ENCODE measurements at places on chromosomes 11 and 22.

DNA sequence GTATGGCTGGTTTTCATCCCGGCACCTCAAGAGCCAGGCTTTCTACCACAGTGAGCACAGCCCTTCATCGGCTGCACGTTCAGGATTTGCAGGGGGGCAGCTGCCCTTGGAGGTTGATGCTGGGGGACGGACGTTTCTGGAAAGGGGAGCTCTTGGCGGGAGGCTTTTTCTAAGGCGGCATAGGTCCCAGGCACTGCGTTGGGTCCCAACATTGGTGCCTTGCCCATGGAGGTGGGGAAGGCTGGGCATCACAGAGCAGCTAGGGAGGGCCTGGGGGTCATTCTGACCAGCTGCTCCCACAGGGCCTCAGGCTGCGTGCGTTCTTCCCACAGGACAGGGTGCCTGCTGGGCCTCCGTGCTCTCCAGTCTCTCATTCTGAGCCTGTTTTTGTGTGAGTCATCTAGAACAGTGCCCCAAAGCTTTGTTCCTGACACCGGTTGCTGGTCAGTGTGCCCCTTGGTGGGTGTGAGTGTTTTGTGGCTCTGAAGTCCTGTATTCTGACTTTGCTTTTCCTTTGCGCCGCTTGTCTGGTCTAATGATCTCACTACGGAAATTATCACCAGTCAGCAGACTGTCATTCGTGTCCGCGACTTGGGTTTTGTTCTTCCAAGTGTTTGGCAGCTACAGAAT is 275.9 kb downstream of the TBC1D22A start:
- no peak for DNase-seq

GRCh38 chr22:44403602-44404329 is 91.0 kb upstream of the SHISAL1 start:
- DNase-seq, result no peak

- no peak for DNase-seq
These were observed 60.9 kb downstream of the KDM2A start for GRCh38 chr11:67179892-67180490.

GRCh38 chr11:93123351-93123898 is 74.4 kb downstream of the SLC36A4 start:
- no peak for DNase-seq

GRCh38 chr11:116646191-116646590 is 126.6 kb downstream of the BUD13 start:
- no peak for DNase-seq

- no peak for DNase-seq
These were observed 10.5 kb upstream of the USP28 start for GRCh38 chr11:113885897-113886296.

DNA sequence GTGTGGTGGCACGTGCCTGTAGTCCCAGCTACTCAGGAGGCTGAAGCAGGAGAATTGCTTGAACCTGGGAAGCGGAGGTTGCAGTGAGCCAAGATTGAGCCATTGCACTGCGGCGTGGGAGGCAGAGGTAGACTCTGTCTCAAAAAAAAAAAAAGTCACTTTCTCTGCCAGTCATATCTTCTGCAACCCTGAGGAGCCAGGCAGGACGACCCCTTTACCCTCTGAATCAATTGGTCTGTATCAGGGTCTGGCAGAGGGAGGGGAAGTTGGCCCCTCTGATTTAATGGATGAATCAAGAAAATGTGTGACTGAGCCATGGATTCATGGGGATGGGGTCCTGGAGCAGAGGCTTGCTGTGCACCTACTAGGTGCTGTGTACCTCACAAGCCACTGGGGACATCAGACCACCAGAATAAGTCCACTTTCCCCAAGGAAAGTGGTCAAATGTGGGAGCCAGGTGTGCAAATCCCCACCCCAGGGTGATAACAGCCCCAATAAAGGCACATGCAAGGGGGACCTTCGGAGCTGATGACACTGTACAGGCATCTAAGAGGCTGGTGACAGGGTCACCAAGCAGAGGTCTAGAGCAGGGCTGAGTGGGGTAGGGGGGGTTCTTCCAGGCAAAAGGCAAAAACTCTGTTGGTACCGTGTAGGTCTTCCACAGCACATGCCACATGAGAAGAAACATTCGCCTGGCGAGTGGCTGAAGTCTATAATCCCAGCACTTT is 29.0 kb downstream of the TXN2 start:
- no peak for DNase-seq

DNA sequence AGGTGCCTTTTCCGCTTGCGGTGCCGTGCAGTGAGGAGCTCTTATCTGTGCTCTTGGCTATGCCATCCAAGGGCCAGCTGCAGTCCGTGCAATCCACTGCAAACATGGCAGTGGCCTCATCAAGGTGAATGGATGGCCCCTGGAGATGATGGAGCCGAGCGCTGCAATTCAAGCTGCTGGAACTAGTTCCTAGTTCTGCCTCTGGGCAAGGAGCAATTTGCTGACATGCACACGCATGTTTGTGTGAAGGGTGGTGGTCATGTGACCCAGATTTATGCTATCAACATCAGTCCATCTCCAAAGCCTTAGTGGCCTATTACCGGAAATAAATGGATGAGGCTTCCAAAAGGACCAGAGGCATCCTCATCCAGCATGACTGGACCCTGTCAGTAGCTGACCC is 3.1 kb upstream of the EHD1 start:
- no peak for DNase-seq

DNA sequence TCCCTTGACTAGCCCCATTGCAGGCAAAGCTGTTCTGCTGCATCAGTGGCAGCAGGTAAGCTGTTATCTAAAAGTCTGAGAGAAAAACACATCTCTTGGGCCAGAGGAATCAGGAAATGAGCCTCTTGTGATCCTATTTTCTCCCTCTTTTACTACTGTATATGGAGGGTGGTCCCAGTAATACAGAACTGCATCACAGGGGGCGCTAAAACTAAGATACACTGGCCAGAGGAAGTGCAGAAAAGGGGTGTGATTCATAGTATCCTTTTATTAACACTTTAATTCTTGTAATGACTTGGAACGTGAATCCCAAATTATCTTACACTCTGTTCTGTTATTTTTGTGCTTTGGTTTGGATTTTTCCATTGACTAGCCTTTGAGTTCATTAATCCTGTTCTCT is 8.8 kb upstream of the MED17 start:
- DNase-seq, result no peak

DNA sequence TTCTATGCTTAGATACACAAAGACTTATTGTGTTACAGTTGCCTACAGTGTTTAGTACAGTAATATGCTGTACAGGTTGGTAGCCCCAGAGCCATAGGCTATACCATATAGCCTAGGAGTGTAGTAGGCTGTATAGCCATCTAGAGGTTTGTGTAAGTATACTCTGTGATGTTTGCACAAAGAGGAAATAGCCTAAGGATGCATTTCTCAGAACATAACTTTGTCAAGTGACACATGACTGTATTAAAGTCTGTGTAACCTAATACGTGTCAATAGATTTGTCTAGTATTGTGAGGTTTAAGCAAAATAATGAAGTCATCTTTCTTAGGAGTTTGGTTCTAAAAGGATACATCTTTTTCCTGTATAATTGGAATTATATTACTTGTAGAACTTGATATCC is 5.5 kb downstream of the ZC3H12C start:
- DNase-seq, result no peak

DNA sequence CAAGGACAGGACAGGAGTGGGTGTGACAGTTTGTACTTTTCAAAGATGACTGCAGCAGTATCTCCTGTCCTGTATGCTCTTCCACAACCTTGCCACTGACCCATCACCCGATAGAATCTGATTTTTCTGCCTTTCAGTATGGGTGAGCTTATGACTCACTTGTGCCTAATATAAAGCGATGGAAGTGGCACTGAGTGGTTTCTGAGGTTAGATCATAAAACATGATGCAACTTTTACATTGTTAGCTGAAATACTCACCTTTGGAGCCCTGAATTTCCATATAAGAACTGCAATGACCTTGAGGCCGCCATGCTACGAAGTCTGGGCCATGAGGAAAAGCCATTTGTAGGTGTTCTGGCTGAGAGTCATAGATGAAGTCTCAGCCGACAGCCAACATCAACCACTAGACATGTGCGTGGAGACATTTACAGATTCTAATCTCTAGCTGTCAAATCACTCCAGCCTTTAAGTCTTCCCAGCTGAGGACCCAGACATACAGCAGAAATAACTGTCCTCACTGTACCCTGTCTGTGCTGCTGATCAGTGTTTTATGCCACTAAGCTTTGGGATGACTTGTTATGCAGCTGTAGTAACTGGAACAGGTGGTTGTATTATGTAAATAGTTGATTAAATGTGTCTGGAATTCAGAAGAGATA is 105.9 kb upstream of the ARHGAP20 start:
- no peak for DNase-seq

DNA sequence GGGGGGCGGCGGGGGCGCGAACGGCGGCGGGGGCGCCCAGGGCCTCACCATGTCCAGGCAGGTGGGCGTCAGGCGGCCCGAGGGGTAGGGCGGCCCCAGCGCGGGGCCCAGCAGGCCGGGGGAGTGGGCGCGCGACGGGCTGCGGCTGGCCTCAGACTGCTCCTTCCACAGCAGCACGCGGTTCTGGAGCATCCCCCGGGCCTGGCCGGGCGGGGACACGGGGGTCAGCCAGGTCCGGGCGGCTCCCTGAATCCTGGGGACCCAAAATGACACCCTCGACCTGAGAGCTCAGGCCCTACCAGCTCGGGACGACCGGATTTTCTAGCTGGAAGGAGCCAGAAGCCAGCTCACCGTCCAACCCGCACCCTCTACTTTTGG is 5.5 kb upstream of the SLC16A8 start:
- DNase-seq, result no peak

- DNase-seq, result no peak
These were observed 3.6 kb downstream of the ARHGAP8 start for GRCh38 chr22:44755956-44756361.

GRCh38 chr11:64568041-64568571 is 22.9 kb upstream of the SLC22A12 start:
- DNase-seq, result no peak

DNA sequence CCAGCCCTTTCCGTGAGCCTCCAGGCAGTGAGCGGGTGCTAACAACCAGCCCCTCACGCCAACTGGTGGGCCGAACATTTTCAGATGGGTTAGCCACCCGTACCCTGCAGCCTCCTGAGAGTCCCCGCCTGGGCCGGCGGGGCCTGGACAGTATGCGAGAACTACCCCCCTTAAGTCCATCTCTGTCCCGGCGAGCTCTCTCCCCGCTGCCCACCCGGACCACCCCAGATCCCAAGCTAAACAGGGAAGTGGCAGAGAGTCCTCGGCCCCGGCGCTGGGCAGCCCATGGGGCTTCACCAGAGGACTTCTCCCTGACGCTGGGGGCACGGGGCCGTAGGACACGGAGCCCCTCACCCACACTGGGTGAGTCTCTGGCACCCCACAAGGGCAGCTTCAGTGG is 20.6 kb downstream of the PHLDB1 start:
- DNase-seq, result no peak

- no peak for DNase-seq
These were observed 60.2 kb downstream of the PDE2A start for GRCh38 chr11:72613977-72614376.

- no peak for DNase-seq
These were observed 3.2 kb downstream of the JOSD1 start for GRCh38 chr22:38697425-38698089.

GRCh38 chr11:78261367-78261766 is 72.6 kb downstream of the USP35 start:
- DNase-seq, result no peak

DNA sequence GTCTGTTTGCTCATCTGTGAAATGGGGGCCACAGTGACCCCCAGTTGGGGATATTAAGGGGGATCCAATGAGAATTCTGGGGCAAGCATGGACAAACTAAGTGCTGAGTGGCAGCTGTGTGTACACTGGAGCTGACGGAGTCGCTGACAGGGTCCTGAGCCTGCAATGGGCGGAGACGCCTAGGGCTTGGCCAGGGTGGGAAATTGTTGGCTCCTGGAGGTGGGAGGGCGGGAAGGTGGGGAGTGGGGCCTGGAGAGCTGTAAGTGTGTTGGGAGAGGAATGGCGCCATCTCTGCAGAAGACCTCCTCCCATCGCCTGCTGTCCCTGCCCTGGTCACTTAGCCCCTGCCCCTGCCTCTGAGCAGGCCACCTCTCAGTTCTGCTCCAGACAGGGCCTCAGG is 7.3 kb downstream of the CACNA1I start:
- DNase-seq, result no peak

DNA sequence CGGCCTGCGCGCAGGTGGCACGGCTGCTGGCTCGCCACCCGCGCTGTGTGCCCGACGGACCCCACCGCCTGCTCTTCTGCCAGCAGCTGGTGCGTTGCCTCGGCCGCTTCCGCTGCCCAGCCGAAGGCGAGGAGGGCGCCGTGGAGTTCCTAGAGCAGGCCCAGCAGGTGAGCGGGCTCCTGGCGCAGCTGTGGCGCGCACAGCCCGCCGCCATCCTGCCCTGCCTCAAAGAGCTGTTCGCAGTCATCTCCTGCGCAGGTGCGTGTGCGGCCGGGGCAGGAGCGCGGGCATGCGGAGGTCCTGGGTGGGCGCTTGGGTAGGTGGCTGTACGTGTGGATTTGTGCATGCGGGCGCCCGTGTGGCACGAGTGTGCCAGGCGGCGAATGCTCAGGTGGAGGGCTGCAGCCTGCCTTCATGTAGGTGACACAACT is 8.0 kb downstream of the USP35 start:
- no peak for DNase-seq

DNA sequence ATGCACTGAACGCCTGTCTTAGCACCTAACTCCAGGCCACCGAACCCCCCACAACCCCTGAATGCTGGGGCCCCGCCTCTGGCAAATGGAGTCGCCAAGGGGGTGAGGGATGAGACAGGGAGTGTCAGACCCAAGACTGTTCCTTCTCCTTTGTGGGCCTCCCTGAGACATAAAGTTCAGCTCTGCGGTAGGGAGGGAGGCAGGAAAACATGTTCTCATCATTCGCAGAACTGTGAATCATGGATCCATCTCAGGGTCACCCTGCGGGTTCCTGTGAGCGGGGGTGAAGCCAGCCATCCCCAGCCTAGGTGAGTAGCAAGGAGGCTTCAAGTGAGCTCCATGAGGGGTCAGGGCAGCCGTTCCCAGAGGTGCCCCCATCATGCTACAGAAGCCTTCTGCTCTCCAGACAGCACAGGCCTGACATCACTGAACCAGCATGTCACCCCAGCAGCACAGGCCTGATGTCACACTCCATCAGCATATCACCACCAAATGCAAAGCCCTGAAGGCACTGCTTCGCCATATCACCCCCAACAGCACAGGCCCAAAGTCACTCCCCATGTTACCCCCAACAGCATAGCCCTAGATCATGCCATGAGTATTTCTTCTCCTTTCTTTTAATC is 27.2 kb downstream of the TMPRSS6 start:
- no peak for DNase-seq

DNA sequence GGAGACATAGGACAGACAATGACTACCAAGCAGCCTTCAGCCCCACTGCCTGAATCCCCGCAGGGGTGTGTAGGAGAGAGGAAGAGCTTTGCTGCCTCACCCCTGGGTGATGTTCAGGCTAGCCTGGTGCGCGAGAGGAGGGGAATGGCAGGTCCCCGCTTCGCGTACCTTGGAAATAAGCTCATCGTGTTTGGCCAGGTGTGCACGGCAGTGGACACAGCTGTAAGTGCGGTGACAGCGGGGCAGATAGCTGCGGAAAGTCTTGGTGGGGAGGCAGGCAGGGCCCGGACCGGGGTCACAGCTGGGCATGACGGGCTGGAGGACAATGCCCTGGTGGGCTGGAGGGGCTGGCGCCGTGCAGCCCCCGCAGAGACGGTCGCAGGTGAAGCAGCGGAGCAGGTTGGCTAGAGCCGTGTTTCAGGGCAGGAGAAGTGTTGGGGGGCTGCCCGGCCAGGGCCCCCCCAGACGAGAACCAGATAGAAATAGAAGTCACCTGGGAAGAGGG is 2.9 kb downstream of the YPEL4 start:
- no peak for DNase-seq

Data from effector CD4-positive, alpha-beta T cell (primary cell).